ENCODE measurements at places on chromosomes 7 and 10.

- DNase-seq = no peak
Observed at GRCh38 chr7:6271060-6271658, 1.3 kb downstream of the CYTH3 start.

DNA sequence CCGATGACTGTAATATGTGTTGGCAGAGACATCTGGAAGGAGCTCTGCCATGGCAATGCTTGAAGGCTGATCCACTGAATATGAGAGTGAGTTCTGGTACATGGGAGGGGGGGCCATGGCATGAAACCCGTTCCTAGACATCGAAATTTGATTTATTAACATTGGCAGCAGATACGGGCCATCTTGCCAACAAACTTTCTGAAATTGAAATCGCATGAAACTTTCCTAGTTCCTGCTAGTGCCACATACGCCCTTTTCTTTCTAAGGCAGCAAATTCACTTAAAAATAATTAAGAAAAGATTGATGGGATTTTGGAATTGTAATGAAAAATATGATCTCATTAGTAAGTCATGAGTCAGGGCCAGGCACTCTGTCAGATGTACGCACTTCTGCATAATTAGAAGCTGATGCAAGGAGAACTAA, 91.8 kb upstream of the KMT2C start:
- DNase-seq = no peak

GRCh38 chr7:100506356-100506923, 22.7 kb downstream of the NYAP1 start:
- DNase-seq = no peak

DNA sequence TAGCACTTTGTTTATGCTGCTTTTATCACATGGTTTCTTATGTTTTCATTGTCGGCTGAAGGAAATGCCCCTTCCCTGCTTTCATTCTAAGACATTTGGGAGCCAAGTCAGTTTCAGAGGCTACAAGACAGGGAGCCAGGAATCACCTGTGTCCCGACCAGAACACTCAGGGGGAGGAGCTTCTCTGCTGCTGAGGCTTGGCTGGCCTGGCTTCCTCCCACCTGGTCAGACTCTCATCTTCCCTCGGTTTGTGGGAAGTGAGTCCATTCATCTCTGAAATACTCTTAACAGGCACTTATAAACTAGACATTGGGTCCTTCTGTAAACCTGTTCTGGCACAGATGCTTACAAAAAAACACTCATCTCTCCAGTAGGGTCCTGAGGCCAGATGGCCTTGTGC, 19.6 kb upstream of the GOLGA7B start:
- DNase-seq = no peak

DNA sequence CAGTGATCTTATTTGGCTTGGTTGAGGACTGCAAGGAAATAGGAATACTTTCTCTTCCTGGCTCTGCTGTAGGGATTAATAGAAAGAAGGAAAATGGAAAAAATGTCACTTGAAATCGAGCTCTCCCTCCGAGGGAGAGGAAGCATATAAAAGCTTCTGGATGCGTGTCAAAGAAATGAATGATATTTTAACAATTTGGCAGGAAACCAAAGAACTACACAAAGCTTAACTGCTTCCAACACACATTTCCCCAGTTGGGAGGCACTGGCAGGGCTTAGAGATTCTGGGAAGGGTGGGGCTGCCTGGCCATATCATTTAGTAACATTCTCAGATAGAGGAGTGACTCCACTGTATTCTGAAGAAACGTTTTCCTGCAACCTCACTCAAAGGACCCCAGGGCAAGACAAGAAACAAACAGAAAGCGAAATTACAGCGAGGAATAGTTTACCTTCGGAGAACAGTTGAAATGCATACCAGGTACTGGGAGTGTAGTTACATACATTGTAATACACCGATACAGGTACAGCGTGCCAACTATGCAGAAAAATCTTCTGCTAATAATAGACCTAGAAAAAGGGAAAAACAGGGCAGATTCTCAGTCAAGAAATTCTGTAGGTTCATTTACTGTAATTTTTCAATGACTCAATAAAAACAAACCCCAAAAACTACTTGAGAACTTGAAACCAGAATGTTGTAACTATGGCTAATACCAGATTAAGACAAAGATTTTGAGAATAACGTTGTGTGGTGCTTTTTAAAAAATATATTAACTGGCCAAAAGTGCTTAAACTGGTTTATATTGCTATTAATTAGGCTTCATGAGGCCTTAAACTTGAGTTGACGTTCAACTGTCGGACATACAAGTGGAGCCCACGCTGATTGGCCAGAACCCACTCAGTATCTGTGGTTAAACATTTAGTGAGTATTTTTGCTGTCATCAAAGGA, 75.7 kb upstream of the ASAH2 start:
- DNase-seq = no peak

GRCh38 chr10:103842605-103843004, 12.8 kb downstream of the SH3PXD2A start:
- DNase-seq = no peak

- DNase-seq = no peak
Observed at GRCh38 chr7:112084520-112084971, 121.7 kb downstream of the DOCK4 start.

- peak; percentile 62 for DNase-seq
Observed at GRCh38 chr10:128268015-128268722, 141.9 kb upstream of the MKI67 start.

GRCh38 chr10:51313251-51313650, 239.0 kb downstream of the PRKG1 start:
- DNase-seq = no peak

- DNase-seq = no peak
Observed at GRCh38 chr7:112462236-112462635, 12.0 kb downstream of the IFRD1 start.

- DNase-seq = no peak
Observed at GRCh38 chr10:119761106-119761505, 35.3 kb downstream of the INPP5F start.

DNA sequence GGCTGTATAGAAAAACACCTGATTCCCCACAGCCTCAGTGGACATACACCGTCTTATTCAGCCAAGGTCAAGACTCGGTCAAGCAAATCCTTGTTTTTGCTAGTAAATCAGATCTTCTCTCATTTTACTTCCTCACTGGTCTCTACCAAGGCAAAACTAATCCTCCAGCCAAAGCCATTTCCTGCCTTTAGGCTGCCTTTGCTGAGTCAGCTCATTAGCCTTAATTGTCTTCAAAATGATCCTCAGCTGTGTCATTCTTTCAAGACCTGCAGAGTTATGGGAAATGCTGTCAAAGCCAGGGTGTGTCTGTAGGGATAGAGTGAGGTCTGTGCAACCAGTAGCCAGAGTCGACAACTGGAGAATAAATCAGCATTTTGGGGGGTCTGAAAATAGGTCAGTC, 107.2 kb upstream of the FAM180A start:
- no peak for DNase-seq

DNA sequence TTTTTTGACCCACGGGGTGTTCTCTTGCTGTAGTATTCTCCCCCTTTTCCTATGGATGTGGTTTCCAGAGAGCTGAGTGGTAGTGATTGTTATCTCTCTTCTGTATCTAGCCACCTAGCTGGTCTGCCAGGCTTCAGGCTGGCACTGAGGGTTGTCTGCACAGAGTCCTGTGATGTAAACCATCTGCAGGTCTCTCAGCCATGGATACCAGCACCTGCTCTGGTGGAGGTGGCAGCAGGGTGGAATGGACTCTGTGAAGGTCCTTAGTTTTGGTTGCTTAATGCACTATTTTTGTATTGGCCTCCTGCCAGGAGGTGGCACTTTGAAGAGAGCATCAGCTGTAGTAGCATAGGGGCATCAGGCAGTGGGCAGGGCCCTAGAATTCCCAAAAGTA, 851 bp downstream of the HYAL4 start:
- no peak for DNase-seq

DNA sequence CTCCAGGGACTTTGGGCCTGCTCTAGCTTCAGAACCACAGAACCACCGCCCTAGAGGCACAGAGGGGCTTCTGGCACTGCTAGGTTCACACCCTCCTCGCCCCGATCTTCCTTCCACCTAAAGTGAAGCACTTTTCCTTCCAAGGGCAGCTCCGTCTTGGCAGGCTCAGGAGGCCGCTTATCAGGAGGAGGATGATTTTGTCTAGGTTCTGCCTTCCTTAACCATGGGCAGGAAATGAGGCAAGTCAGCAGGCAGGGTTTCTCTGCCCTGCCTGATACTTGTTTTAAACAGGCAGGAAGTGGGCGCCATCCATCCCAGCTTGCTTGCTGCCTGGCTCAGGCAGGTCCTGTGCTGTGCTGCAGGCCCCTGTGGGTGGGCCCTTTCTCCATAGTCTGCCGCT, 8.3 kb upstream of the ATP6V0E2 start:
- DNase-seq = no peak

- no peak for DNase-seq
Observed at GRCh38 chr7:150965273-150965830, 12.8 kb downstream of the KCNH2 start.

- no peak for DNase-seq
Observed at GRCh38 chr7:92634924-92635519, 44.8 kb upstream of the FAM133B start.

DNA sequence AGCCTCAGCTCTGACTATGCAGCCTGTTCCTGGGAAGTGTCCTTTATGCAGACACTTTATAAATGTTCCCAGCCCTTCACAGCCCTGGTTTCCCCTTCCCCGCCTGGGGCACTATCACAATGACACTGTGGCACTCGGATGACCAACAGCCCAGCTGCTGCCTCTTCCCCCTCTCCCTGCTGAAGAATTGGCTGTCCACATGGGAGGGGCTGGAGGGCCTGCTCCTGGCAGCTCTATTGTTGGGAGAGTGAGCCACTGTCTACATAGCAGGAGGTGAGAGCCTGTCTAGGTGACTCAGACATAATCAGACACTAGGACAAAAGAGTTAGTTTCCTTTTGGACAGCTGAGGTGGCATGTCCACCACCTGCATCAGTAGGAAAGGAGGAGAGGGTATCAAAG, 437.5 kb downstream of the PLXNA4 start:
- no peak for DNase-seq

GRCh38 chr7:150754951-150755350, 17.7 kb downstream of the GIMAP5 start:
- DNase-seq = no peak

- DNase-seq = peak; percentile 13
Observed at GRCh38 chr7:38796626-38797501, 112.1 kb downstream of the VPS41 start.

DNA sequence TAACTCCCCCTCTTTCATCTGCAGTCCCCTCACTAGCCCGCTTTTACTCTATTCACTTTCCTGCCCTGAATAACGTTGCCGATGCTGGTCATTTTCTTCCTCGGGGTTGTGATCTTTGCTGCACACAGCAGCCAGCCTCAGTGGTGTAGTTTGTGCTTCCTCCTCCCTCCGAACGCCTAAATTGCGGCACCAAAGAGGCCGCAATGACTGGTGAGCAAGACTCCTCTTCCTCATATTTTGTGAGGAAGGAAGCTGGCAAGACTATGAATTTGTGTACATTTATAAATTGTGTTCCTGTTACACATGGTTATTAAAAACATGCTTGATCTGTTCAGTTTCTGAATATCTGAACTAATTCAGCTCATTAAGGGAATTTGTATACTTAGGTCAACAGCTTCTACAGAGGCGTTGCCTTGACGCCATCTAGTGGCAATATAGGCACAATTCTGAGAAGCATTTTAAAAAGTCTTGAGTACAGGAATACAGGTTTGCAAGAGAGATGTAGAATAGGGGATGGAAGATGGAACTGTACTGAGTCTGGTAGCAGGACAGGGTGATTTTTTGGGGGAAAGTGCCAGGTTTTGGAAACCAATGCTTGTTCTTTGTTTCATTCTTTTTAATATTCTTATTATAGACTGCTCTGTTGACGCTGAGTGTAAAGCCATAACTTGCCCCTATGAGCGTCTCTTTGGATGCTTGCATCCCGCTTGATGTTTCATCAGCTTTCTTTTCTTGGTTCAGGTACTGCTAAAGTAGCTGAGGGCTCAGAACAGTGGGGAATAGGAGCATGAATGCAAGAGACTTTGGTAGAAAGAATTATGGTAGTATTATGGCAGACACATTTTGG, 4.1 kb upstream of the TAS2R5 start:
- DNase-seq = peak; percentile 75

DNA sequence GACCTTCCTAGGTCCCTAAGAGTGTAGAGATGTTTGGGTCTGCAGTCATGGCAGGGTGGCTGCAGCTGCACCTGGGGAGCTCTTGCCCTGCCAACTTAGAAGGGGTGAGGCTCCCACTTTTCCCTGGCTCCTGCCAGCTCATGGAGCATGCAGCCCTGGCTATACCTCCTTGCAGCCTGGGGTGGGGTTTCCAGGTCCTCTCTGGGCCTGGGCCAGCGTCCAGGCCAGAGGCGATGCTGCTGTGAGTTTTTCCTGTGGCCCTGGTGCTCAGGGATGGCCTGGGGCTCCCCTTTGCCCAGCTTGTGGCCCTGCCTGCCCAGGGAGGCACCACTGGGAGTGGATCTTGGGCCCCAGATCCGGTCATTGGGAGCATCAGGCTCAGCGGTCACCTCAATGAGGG, 109.8 kb upstream of the FAM180A start:
- DNase-seq = no peak

GRCh38 chr10:61389887-61390286, 63.3 kb downstream of the TMEM26 start:
- DNase-seq = no peak

- DNase-seq = no peak
Observed at GRCh38 chr7:110918949-110919548, 171.9 kb upstream of the LRRN3 start.

- DNase-seq = peak; percentile 32
Observed at GRCh38 chr10:22710139-22710745, 4.1 kb downstream of the PIP4K2A start.

DNA sequence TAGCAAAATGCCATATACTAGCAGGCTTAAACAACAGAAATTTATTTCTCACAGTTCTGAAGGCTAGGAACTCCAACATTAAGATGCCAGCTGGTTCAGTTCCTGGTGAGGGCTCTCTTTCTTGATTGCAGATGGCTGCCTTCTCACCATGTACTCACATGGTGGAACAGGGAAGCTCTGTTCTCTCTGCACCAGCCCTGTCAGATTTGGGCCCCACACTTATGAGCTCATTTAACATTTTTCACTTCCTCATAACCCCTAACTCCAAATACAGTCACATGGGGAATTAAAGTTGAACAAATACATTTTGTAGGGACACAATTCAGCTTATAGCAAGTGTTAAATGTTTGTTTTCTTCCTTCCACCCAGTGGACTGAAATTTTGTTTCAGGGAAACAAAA, 218.6 kb upstream of the TAC1 start:
- no peak for DNase-seq

DNA sequence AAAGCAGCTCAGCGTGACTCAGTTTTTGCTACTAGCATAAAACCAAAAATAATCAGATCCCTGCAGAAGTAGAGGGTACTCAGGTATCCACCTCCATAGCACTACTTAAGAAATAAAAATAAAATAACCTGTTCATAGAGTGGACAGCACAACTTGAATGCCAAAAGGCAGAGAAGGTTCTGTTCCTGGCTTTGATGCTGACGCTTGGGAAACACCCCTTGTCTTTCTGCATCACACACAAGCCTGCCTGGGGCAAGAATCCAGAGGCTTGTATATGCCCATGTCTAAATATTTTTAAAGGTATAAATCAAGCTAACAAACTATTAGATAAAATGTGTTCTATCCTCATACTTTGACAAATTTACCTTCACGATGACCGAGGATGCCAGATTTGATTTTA, 207.3 kb downstream of the KIAA1217 start:
- no peak for DNase-seq

GRCh38 chr10:110458266-110458920, 39.3 kb upstream of the DUSP5 start:
- DNase-seq = no peak

Data from GM13976 (cell line).